ENCODE measurements at places on chromosomes 2 and 18. TPM values are rescaled to one million over a fixed set of nuclear protein-coding genes. Genes with fewer than 3 reads are reported as not detected.

ST8SIA5 gene
- total RNA-seq, result 0.81 TPM

UGT1A1 gene
- not detected for total RNA-seq

FAM98A gene
- 19.9 TPM for total RNA-seq

RAMP1 gene
- total RNA-seq, result 788 TPM

LOXHD1 gene
- not detected for total RNA-seq

DPP10 gene
- 3.9 TPM for total RNA-seq

SLC19A3 gene
- total RNA-seq, result 8.2 TPM

SERPINB8 gene
- 4.8 TPM for total RNA-seq

RELCH gene
- total RNA-seq, result 19.3 TPM

- H3K27ac ChIP-seq, result no peak overlapping the region
- no peaks in the 10 kb centered on the region for H3K36me3 ChIP-seq
- peaks cover 51% of the 10 kb centered on the region for H3K4me1 ChIP-seq
- no peaks in the 10 kb centered on the region for H3K27me3 ChIP-seq
- no peak overlapping the region for H3K4me3 ChIP-seq
Observed at GRCh38 chr2:36383726-36384125, 28.1 kb downstream of the CRIM1 start.

- no peaks in the 10 kb centered on the region for H3K36me3 ChIP-seq
- no peaks in the 10 kb centered on the region for H3K4me1 ChIP-seq
- no peak for DNase-seq
- H3K27ac ChIP-seq, result no peak overlapping the region
- no peak overlapping the region for H3K4me3 ChIP-seq
Observed at GRCh38 chr18:31513189-31513935, 15.4 kb downstream of the DSG2 start.

GRCh38 chr18:8366656-8367055 lies 242.6 kb upstream of the RAB12 start:
- no peak overlapping the region for H3K4me3 ChIP-seq
- H3K36me3 ChIP-seq, result no peaks in the 10 kb centered on the region
- no peaks in the 10 kb centered on the region for H3K27me3 ChIP-seq
- H3K4me1 ChIP-seq, result peaks cover 5% of the 10 kb centered on the region

- no peak overlapping the region for H3K4me3 ChIP-seq
- no peaks in the 10 kb centered on the region for H3K27me3 ChIP-seq
- no peaks in the 10 kb centered on the region for H3K4me1 ChIP-seq
- H3K36me3 ChIP-seq, result no peaks in the 10 kb centered on the region
- H3K27ac ChIP-seq, result no peak overlapping the region
- no peak for DNase-seq
Observed at GRCh38 chr2:83186105-83186760, 1272.8 kb downstream of the SUCLG1 start.

DNA sequence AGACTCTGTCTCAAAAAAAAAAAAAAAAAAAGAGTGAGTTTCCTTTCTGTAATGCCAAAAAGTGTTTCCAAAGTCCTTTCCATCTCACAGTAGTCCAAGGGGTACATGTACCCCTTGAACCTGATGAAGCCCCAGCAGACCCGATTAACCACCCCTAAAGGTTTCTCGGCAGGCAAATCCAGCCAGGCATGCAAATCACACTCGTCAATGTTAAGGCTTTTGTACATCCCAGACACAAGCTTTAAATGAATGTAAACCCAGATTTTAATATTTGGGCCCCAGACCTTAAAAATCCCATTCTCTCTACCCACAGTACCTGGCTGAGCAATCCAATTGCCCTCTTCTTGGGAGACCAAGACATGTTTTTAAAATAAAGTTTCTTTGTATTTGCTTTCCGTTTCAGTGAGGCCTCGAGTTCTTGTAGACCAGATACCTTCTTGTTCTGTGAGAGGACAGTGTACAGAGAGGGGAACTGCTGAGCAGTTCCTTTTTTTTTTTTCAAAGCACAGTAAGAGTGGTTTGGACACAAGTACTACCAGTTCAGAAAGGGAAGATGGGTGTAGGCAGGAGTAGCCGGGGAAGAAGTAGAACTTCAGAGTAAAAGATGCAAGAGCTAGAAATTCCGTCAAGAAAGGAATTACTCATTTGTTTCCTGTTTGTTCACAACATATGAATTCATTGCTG lies at the start of gene NLRC4:
NLRC4 (minus strand) TSS at position 465 of the 684 bp plus-strand sequence. CDS start 8,111 bp downstream, outside the sequence.
- H3K27me3 ChIP-seq, result no peaks in the 10 kb centered on the region
- H3K27ac ChIP-seq, result peak within 1 kb of the TSS; percentile 36
- DNase-seq, result no peak
- no peaks in the 10 kb centered on the region for H3K36me3 ChIP-seq

DNA sequence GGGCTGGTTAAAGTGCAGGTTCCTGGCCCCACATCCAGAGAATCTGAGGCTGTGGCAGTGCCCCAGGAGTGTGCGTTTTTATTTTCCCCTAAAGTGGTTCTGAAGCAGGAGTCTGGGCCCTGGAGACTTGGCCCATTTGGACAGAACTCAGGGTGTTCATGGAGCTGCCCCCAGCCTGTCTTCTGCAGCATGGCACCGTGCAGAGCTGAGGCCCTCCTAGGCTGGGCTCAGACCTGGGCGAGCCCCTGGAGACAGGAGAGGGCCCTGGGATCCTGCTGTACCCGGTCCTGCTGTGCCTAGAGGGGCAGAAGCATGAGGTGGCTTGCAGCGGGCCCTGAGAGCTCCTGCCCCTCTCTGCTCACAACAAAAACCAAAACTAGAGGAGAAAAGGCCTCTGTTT lies 58.8 kb upstream of the B3GNT7 start:
- H3K4me3 ChIP-seq, result no peak overlapping the region
- no peak overlapping the region for H3K27ac ChIP-seq
- H3K36me3 ChIP-seq, result no peaks in the 10 kb centered on the region
- no peak for DNase-seq
- H3K27me3 ChIP-seq, result no peaks in the 10 kb centered on the region

GRCh38 chr2:110152943-110153342 lies 37.3 kb upstream of the MALL start:
- H3K4me3 ChIP-seq, result no peak overlapping the region
- no peak overlapping the region for H3K27ac ChIP-seq
- DNase-seq, result no peak
- H3K4me1 ChIP-seq, result no peaks in the 10 kb centered on the region

- no peaks in the 10 kb centered on the region for H3K4me1 ChIP-seq
- peaks cover 52% of the 10 kb centered on the region for H3K27me3 ChIP-seq
Observed at GRCh38 chr2:222238072-222238471, 60.7 kb downstream of the PAX3 start.

DNA sequence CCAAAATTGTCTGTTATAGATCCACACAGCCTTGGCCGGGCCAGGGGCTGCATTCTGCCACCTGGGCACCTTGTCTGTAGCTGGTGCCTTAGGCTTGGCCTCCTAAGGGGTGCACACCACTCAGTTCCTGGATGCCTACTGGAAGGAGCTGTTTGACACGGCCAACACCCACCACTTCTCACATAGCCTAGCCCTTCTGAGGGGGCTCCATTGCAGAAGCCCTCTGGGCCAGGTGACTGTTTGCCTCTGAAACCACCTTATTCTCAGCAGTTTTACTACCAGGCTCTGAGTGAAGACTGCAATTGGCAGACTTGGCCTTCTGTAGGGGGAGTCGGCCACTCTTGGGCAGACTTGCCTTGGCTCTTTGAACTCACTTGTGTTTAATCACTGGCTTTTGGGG lies 39.5 kb downstream of the EPHA4 start:
- no peak overlapping the region for H3K4me3 ChIP-seq
- H3K27ac ChIP-seq, result no peak overlapping the region
- DNase-seq, result no peak

All from sigmoid colon (tissue), 7 donors.